ENCODE measurements at places on chromosomes 6 and 20.

DNA sequence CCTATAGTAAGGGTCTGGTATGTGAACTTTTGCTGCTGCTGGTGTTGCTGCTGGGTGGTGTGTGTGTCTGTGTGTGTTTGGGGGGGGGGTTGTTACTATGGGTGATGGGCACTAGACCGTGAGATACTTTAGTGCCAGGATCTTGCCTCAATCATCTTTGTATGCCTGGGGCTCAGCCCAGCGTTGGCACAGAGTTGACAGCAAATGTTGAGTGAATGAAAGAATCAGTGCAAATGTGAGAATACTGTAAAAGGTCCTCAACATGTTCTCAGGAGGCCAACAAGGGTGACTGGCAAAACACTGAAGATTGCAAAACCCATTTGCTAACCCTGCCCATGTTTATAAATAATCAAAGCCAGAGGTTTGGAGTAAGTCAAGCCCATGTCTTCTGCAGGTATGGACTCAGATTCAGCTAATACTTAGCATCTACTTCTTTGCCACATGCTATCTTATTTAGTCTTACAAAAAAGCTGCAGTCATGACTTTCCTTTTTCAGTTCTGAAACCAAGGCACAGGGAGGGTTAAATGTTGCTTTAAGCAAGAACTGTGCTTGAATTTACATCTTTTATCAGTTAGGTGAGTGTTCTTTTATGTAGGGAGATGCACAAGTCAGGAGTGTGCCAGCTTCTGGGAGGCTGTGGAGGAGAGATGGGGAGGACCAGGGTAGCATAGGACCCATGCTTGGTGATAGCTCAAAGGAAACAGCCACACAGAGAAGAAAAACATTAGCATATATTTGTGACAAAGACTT, 125.3 kb upstream of the SPACA1 start:
- DNase-seq: no peak

- DNase-seq: no peak
Observed at GRCh38 chr20:58645412-58645968, 5.6 kb upstream of the STX16 start.

DNA sequence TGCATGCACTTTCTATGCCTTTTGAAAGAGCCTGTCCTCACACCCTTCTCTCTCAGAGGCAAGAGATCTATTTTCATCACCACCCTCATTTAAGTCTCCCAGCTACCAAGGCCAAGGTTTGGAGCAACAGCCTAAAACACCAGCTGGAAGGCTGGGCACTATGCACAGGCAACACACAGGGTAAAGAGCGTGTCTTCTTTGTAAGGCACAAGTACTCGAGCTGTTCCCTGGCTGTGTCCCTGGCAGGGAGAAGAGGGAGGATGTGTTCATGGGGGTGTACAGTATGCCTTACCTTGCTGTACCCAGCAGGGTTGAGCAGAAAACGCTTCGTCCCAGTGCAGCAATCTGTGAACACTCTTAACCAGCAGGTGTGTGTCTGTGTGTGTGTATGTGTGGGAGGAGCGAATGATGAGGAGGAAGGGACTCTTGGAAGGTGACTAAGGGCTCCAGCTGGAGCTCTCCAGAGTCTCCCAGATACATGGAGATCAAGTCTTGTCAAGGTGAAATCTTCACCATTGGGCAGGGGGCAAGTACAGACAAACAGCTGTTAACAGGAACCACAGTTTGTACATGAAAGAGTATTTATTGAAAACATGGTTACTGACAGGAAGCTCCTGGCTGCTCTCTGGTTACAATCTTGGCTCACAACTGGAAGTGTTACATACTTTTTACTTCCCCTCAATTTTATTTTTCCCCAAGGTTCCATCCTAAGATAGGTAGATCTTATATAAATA, 40.8 kb downstream of the ELMO2 start:
- peak; percentile 40 for DNase-seq

DNA sequence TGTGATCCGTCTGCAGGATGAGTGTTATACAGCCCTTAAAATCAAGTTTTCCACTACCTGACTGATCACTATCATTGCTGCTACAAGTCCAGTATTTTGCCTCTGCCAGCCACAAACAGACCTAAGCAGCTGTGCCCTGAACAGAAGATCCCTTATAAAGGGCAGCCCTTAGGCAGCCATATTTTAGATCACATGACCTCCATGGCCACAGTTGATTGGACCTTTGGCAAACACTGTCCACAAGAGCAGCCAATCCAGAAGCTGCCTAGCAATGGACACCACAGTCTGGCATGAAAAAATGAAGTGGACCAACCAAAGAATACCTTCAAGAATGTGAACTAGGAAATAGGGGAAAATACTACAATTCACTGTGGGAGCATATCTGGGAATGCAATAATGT, 50.8 kb downstream of the MC3R start:
- no peak for DNase-seq

DNA sequence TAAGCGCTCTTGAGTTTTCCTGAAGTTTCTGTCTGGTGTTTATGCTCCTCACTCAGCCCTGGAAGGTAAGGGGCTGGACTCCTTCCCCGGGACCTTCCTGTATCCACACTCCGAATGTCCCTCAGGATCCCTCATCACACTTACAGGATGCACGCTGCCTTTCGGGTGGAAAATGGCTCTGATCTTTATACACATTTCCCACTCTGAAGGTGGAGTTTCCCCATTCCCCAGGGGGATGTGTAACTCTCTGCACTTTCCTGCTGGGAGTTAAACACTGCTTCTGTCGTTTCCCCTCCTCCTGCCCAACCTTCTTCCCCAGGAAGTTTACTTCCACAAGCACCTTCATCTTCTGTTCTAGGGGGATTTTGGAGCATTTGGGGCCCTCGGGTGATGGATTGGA, 17.1 kb upstream of the IGF2R start:
- no peak for DNase-seq

DNA sequence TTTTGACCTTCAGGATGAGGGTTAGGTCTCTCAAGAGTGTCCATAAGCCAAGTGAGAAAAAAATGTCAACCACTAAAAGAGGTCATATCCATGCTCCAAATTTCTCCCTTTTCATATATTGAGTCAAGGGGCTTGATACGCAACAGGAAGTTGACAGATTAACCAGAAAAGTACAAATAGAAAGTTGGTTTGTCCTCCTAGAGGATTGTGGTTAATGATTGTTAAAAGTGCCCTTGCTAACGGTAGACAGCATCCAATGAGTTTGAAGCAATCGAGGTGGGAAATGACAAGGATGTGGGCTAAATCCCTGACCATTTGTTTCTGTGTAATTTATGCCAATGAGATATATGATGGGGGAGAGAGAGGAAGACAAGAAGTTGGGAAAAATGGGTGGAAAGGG, 18.1 kb upstream of the HBS1L start:
- DNase-seq: no peak

Measured in CD4-positive, alpha-beta T cell treated with Interleukin-12 subunit alpha and Interleukin-12 subunit beta, for 1 hour (primary cell).